ENCODE measurements at places on chromosomes 12 and 14.

- DNase-seq = no peak
Observed at GRCh38 chr12:83664650-83665049, 977.9 kb downstream of the TMTC2 start.

DNA sequence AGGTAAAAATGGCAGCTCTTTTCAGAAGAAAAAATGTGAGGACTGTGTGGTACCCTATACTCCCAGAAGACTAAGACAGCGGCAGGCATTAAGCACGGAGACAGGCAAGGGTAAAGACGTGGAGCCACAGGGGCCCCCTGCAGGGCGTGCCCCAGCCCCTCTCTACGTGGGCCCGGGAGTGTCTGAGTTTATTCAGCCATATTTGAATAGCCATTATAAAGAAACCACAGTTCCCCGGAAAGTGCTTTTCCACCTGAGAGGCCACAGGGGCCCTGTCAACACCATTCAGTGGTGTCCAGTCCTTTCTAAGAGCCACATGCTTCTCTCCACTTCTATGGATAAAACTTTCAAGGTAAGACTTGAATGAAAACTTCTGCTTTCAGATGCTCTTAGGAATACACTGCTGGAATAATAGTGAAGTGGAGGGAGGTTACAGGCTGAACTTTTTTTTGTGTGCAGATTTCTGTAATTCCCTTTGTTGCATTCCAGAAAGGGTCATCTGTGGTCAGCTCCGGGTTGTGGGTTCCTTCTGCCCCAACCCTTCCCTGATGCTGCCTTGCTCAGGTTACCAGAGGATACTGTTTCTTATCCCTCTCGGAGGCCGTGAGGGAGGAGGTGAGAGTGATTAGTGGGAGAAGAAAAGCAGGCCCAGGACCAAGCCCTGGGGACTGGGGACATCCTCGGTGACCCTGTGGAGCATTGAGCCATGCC lies 58.4 kb downstream of the SLC25A47 start:
- DNase-seq = no peak

- no peak for DNase-seq
Observed at GRCh38 chr12:28558250-28558649, 368.0 kb downstream of the CCDC91 start.

DNA sequence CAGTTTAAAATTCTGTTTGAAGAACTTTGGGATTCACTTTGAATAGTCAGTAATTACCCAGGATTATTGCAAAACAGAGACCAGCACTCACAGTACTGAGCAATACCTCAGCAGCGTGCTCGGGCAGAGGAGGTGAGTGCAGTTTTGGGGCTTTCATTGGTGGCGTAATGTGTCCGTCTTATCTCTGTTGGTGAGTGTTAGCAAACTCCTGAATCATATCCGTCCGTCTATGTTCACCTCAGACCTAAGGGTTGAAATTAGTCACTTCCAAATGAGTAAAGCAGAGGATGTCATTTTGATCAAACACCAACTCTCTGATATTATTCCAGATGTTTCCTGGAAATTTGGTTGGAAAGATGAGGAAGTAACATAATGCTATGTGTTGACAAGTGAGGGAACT lies 82.8 kb downstream of the BORCS5 start:
- peak; percentile 78 for DNase-seq

DNA sequence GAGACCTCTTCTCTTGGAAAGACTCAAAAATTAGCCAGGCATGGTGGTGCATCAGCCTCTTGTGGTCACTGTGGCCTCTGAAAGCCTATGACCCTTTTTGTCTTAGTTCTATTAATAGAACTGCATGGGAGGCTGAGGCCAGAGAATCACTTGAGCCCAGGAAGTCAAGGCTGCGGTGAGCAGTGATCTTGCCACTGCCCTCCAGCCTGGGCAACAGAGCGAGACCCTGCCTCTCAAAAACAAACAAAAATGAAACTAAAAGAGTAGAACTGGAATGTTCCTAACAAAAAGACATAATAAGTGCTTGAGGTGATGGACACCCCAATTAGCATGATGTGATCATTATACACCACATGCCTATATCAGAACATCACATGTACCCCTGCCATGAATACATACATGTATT lies 197.0 kb upstream of the EEA1 start:
- no peak for DNase-seq

GRCh38 chr14:72801381-72801812 lies 92.5 kb downstream of the DPF3 start:
- no peak for DNase-seq

GRCh38 chr14:21668377-21668776 lies 5.2 kb downstream of the OR4E1 start:
- DNase-seq = no peak

DNA sequence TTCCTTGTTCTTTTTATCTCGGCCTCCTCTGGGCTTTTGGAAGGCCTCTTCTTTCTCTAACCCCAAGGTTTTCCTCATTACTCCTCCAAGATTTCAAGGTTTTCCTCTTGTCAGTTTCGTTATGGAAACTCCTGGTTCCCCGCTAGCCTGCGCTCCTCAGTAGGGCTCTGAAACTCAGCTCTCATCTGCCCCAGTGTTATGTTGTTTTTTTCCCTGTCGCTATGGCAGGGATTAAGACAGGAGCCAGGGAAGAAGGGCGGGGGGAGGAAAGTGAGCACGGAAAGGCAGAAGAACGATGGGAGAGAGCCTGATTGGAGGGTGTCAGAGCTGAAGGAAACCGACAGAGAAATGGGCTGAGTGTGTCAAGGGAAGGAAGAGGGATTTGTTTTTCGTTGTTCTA lies 26.5 kb upstream of the JDP2 start:
- DNase-seq = no peak

GRCh38 chr12:106170285-106170684 lies 31.5 kb upstream of the NUAK1 start:
- DNase-seq = no peak

GRCh38 chr14:32171469-32171868 lies 30.4 kb upstream of the RNU6-7 start:
- no peak for DNase-seq

DNA sequence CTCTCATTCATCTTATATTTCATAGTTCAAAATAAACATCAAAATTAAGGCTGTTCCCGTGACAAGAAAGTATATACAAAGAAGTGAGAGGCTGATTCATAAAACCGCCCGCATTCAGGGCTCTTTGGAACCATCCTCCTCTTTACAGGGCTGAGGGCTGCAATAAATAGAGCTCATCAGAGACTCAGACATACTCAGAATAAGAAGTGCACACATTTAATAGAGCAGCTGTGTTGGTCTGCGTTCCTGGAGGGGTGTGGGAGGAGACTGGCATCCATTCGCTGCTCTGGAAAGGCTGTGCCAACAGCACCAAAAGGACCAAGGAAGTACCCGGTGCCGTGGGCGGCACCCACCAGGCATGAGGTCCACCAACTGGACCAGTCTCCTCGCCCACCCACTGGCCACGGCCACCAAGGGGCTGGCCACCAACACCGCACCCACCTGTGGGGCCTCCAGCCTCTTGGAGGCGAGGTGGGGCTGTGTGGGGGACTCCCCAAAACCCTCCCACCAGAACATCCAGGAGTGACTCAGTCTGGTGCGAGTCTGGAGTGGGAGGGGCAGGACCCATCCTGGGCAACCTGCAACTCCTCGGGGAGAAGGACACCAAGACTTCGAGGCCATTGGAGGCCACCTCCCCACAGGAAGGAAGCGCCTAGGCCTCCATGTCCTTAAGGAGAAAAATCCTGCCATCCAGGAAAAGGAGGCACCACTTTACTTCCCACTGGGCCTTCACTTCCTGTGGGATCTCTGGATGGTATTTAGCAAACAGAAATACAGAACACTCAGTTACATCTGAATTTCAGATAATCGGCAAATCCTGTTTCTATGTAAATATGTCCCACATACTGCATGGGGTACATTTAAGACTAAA lies 32.7 kb downstream of the VCPKMT start:
- peak; percentile 74 for DNase-seq

GRCh38 chr12:64082866-64083268 lies 139.2 kb downstream of the KICS2 start:
- no peak for DNase-seq

DNA sequence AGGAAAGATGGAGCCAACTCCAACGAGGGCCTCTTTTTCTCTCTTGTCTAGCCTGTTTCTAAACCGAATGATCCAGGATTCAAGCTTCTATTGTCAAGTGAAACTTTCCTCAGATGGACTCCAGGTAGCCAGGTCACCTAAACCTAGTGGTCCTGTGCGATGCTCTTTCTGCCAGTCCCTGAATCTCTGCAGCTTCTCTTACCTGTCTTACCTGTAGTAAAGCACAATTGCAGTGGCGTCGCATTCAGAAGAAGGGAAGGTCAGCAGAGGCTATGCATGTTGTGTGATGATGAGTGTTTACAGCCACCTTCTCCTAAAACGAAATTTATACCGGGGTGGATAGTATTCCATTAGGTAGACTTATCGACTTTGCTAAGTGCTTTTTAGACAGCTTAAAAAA lies 47.4 kb upstream of the TRAF3 start:
- DNase-seq = no peak

DNA sequence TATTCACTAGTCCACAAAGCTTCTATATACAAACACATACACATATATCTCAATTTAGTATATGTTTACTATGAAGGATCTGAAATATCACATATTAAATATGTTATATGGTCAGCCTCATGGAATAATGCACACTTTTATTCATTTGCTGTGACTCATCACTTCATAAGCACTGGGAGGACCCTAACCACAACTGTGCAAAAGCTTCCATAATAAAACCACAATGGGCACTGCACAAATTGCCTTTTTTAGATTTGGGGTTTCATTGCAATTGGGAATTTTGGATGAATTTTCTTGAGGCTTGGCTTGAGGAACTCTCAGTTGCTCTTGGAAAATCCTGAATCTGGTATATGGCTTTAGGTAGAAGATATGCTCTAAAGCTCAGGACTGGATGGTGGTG lies 399.4 kb downstream of the C12orf75 start:
- DNase-seq = no peak

DNA sequence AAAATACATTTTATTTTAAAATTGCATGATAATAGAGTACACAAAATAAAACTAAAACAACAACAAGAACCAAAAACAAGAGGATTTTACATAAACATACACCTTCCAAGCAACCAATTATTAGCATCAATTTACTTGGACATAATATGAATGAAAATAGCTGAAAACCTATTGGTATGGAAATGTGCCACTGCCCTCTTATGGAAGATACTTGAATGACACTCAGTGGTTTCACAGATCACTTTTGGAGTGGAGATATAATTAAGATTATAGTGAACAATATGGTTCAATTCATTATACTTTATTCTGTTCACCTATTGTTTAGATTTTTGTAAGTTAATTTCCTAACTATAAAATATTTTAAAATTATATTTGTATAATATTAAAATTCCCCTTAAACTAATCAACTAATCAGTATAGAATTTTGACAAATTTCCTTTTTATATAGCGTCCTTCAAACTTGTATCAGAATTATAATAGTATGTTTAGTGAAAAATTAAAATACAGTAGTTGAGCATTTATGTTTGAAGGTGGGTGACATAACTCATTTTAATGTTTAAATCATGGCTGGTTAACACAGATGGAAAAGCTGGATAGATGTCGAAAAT lies 70.1 kb downstream of the SLC6A15 start:
- no peak for DNase-seq

GRCh38 chr14:90508536-90509254 lies 111.9 kb downstream of the CALM1 start:
- DNase-seq = no peak

- DNase-seq = no peak
Observed at GRCh38 chr14:22289570-22289969, 299.5 kb downstream of the DAD1 start.

GRCh38 chr14:26204728-26205479 lies 392.9 kb downstream of the NOVA1 start:
- DNase-seq = no peak

GRCh38 chr14:32019276-32019675 lies 57.8 kb upstream of the ARHGAP5 start:
- DNase-seq = no peak

Measured in activated naive CD4-positive, alpha-beta T cell treated with Interleukin-2 at 50 U/mL for 16 hours (primary cell).